ENCODE measurements at places on chromosomes 6 and 20.

DNA sequence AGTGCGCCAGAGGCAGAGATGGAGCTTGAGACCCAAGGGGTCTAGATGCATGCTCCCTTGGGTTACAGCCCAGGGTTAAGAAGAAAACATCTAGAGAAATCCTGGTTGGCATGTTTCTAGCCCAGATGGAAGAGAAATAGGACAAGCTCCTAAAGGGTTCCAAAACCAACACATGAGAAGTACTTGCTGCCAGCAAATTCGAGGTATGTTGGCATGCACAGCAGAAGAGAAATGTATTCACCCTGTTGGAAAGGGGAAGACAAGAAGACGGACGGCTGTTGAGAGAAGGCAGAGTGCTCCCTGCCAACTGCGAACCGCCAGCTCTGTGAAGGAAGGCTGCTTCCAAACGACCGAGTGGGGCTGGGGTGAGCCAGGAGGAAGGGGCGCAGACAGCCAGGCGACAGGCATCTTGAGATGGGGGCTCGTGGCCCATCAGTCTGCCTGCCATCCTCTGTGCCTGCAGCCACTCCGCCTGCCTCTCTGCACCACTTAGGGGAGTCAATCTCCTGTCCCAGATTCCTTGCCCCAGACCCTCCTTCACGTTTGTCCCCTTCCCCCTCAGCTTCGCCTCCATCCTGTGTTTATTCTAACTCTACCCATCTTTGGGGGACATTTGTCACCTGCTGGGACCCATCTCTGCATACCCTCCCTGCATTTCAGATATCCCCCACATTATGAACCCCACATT is 249.2 kb downstream of the CDC5L start:
- DNase-seq, result no peak

DNA sequence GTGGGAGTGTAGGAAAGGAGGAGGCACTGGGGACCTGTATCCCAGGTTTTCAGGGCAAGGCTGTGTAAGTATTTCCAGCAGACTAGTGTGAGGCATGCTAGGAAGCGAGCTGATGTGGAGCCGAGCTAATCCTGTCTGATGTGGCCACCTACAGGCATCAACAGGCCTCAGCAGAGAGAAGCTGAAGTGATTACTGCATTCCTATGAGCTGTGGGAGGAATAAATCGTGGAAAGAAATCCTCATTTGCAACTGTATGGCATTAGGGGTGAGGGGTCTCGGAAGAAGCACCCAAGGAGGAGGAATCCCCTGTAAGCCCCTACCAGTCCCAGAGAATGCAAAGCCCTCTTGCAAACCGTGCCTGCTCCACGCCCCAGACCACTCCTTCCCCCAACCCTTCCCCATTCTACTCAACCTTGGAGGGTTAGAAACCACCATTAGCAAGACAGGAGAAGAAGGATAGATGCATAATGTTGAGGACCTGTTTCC is 41.6 kb downstream of the C6orf15 start:
- DNase-seq, result no peak

GRCh38 chr6:116206231-116206903 is 47.5 kb downstream of the TSPYL4 start:
- DNase-seq, result no peak

DNA sequence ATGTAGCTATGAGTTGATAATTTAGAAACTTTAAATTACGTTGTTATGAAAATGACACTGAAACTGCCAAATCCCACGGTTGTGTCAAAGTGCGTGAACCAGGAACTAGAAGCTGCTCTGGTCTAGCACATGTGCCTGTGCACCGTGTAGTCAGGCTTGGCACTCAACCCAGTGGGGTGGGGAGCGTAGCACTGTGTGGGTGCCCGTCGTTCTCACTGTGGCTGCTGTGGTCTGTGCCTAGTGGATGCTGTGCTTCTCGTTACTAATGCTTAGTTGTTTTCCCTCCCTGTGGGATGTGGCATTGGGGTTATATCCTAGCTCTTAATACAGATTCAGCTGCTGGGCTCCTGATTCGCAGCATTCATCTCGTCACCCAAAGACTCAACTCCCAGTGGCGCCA is 46.2 kb upstream of the ADIG start:
- DNase-seq, result peak; percentile 20

DNA sequence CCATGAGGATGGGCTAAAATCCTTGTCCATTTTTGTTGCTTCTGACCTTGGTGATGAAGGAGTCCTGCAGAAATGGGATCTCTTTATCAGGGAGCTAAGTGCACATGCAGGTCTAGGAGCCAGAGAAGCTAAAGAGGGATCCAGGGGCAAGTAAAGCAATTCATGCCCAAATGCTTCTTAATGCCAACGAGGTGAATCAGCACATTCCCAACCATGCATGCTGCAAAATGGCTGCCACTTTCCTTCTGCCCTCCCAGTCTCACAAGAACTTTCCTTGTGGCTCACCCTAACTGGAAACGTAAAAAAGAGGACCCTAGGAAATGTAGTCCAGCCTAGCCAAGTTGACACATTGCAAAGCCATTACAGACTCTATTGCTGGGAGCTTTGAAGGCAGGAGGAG is 298.4 kb downstream of the MAFB start:
- no peak for DNase-seq

GRCh38 chr6:136180704-136181511 is 69.2 kb downstream of the MTFR2 start:
- no peak for DNase-seq

DNA sequence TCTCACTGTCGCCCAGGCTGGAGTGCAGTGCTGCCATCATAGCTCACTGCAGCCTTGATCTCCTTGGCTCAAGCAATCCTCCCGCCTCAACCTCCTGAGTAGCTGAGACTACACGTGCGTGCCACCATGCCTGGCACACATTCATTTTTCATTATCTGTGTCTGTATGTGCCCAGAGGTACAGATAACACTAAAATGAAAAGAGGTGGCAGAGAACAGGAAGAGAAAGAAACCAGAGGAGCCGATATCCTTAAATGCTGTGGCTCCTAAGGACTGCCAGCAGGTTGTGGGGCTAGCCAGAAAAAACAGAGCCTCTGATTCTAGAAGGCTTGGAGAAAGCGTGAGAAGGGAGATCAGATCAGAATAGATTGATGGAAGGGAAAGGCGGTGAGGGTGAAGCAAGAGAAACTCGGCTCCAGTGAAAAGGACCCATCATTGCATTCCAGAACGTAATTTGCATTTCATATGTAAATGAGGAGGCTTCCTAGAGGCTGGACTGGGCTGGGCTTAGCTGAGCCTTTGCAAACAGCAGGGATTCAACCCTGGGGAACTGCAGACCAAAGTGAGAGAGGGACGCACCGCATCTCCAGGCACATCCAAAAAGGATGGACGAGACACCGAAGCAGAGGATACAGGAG is 64.2 kb downstream of the GCNT2 start:
- no peak for DNase-seq

DNA sequence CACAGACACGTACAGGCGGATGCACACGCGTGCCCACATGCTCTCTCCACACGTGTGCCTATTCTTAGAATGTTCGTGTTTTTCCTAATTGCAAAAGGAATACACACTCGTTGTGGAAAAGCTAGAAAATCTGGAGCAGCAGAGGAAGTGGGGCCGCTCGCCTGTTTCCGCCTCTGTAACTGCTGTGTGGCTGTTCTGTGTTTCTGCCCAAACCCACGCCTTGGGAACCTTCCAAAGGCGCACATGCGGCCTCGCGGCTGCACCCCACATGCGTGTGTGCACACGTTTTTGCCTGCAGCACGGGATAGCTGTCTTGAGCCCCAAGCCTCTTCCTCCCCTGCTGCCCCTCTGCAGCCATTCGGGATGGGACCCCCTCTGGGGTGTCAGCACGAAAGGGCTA is 12.2 kb downstream of the SLC17A9 start:
- DNase-seq, result no peak

GRCh38 chr6:56775498-56776166 is 132.9 kb upstream of the DST start:
- no peak for DNase-seq

DNA sequence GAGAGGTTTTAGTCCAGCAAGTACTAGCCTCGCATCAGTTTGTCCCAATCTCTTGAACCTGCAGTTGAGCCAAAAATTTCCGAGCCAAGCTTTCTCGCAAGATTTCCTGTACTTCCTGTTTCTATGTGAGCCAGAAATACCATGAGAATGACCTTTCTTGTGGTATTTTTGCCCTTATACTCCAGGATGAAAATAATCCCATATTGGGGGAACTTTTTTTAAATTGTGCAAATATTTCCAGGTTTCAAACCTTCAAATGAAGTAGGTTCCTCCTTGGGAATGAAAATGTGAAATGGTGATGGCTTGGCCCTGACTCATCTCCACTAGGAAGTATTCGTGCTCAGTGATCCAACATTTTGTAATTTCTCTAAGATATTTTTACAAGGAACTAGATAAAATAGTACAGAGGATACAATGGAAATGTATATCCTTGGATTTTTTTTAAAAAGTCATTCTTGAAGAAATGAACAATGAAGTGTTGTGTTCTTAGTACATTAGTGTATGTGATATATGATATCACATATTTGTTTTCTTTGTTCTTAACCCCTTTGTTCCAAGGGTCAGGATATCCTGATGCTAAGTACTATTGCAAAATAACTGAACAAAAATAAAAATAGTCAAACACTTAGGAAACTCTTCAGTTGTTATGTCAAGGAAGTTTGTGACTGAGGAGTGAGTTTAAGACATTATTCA is 184.0 kb downstream of the PDE7B start:
- no peak for DNase-seq

DNA sequence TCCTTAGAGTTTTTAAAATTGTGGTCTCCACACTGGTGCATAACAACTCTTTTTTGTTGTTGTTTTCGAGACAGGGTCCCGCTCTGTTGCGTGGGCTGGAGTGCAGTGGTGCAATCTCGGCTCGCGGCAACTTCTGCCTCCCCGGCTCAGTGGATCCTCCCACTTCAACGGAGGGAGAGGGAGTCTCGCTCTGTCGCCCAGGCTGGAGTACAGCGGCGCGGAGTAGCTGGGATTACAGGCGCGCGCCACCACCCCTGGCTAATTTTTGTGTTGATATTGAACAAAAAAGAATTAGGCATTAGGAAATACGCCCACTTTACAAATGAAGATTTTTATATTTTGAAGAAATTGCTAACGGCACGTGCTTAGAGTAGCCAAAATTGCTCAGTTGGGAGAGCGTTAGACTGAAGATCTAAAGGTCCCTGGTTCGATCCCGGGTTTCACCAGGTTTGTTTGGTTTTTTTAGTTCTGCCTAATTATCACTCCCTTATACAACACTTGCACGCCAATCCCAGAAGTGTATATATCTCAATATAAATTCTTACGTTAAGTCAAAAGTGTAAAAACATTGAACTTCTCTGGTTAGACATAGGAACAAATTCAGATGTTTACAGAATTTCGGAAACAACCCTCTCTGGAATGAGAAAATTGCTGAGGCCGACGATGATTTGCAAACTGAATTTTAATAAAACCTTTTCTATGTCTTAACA is 159.6 kb downstream of the TRIM27 start:
- DNase-seq, result no peak

DNA sequence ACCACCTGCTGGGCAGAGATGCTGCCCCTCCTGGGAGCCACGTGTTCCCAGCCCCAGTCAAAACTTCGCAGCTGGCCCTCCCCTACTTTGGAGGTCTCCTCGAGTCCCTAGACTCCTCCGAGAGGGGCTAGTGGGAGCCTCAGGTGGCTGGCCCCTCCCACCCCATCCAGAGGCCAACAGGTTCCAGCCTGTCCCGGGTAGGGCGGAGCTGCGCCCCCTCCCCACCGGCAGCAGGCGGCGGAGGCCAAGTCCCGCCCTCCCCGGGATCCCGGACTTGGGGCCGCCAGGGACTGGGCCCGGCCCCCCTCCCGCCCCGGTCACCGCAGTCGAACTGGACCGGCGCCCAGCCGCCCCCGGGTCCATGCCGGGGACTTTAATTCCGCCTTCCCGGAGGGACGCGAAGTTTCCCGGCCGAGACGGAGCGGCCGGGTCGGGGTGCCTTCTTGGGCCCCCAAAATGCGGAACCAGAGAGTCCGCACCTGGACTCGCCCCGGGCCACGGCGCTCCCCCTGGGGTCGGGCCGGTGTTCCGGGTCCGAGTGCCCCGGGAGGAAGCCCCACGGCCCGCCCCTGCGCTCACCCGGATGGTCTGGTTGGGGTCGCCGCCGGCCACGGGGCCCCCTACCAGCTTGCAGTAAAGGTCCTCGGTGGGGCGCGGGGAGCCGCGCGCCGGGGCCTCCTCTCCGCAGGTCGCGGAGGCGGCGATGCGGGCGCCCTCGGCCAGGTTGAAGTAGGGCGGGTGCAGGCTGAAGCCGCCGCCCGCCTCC is 559 bp downstream of the LAMA5 start:
- no peak for DNase-seq

- no peak for DNase-seq
These were observed 24.4 kb downstream of the MAP1LC3A start for GRCh38 chr20:34582911-34583310.

DNA sequence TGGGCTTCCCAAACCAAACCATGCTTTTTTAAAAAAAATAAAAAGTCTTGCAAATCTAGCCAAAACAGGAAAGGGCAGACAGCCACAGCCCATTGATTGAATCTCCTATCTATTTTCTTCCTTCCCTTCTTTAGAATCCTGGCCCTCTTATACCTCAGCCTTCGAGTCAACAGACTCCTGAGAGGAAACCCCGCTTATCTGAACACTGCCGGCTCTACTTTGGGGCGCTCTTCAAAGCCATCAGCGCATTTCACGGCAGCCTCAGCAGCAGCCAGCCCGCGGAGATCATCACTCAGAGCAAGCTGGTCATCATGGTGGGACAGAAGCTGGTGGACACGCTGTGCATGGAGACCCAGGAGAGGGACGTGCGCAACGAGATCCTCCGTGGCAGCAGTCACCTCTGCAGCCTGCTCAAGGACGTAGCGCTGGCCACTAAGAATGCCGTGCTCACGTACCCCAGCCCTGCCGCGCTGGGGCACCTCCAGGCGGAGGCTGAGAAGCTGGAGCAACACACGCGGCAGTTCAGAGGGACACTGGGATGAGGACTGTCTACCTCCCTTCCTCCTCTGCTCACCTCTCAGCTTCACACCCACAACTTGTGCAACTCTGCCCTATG is 10.1 kb upstream of the RTF2 start:
- no peak for DNase-seq

DNA sequence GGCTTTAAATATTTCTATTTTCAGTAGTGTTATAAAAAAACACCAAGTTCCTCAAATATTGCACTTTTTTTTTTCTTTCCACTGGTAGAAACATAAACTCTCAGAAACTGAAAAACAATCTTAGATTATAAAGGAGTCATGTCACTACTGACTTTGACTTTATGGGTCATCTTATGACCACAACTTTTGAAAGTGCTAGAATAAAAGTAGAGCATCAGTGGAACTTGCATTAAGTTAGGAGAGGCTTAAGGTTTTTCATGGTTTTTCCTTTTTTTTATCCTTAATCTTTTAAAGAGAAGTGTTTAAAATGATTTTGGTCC is 56.6 kb upstream of the SUPT3H start:
- no peak for DNase-seq
